ENCODE measurements at places on chromosomes 12 and 14.

- DNase-seq = no peak
Observed at GRCh38 chr12:59151243-59151642, 230.9 kb upstream of the LRIG3 start.

- DNase-seq = no peak
Observed at GRCh38 chr12:116482179-116482578, 77.0 kb upstream of the MAP1LC3B2 start.

DNA sequence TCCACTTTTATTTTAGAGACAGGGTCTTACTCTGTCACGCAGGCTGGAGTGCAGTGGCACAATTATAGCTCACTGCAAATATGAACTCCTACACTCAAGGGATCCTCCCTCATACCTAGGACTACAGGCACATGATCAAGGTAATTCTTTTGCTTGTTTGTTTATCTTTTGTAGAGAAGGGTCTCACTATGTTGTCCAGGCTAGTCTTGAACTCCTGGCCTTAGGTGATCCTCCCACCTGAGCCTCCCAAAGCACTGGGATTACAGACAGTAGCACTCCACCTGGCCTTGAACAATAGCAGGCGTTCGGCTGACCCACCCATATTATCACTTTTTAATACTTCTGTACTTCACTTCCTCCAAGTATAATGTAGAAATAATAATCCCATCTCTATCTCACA is 1.4 kb upstream of the RACGAP1 start:
- no peak for DNase-seq

DNA sequence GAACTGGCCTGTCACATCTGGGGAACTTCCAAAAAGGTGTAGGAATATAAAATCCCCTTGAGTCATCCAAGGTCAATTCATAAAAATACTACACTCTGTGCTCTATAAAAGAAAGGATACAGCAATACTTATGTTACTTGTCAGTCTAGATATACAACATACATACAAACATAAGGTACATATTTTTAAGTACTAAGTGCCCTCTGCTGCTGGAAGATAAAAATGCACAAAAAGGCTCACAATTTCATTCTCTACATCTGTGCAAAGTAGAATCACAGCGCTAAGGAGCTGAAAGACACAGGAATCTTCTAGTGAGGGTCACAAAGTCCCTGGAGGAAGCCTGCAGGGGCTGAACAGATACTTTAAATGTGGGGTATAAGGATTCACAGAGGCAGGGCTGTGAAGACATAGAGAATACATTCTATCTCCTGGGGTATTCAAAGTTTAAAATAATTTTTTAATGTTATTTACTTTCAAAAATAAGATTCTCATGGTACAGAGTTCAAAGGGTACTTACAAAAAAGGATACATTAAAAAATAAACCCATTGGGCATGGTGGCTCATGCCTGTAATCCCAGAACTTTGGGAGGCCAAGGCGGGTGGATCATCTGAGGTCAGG is 10.2 kb upstream of the GOLGA5 start:
- no peak for DNase-seq

GRCh38 chr12:20205854-20206253 is 162.5 kb upstream of the PDE3A start:
- no peak for DNase-seq

GRCh38 chr12:27564612-27565213 is 40.7 kb downstream of the PPFIBP1 start:
- DNase-seq = no peak

DNA sequence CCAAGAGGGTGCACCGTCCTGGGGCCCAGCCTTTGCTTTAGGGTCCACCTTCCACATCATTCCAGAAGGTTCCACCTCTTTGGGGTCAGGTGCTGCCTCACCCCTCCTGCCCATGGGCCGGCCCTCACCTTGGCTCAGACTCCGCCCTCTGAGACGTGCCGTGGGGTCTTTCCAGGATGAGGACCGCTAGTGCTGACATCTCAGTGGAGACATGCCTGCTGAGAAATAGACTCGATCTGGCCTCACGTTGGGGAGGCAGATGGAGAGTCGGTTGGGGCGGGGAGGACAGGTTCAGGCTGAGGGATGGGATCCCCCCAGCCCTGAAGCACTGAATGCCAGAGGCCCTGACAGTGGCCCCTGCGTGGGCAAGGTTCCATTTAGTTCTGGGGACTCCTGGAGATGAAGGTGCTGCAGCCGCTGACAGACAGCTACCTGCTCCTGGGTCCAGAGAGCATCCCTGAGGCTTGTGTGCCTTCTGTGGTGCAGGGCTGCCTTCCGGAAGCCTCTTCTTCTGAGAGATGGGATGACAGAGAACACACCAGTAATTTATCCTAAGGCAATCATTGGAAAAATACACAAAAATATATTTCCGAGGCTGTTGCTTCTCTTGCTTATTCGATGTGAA is 185.3 kb downstream of the KIF26A start:
- no peak for DNase-seq

DNA sequence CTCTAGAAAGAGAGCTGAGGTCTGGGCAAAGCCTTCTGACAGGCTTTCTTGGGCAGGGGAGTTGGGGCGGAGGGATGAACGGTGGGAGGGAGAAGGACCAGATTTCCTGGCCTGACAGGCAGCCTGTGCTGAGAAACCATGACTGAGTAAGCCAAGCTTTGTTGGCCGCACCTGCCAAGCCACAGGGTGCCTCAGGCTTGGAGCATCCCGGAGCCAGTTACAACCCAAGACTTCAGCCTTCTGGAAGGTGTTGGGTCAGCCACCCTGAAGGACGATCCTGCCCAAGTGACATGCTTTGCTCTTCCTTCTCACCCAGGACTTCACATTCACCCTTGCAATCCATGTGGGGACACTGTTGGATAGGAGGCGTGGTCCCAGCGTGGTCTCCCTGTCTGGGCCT is 21.0 kb upstream of the AQP2 start:
- no peak for DNase-seq

GRCh38 chr12:99224237-99224636 is 423.3 kb upstream of the GARIN6 start:
- DNase-seq = no peak

DNA sequence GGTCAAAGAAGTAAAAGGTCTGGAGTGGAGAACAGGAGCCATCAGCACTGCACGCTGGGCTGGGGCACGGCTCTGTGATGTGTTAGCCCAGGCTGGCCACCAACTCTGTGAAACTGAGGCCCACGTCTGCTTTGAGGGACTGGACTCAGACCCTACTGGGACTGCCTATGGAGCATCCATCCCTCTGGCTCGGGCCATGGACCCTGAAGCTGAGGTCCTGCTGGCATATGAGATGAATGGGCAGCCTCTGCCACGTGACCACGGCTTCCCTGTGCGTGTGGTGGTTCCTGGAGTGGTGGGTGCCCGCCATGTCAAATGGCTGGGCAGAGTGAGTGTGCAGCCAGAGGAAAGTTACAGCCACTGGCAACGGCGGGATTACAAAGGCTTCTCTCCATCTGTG is 7.1 kb downstream of the SUOX start:
- no peak for DNase-seq

- DNase-seq = no peak
Observed at GRCh38 chr12:130118181-130118580, 44.1 kb upstream of the FZD10 start.

DNA sequence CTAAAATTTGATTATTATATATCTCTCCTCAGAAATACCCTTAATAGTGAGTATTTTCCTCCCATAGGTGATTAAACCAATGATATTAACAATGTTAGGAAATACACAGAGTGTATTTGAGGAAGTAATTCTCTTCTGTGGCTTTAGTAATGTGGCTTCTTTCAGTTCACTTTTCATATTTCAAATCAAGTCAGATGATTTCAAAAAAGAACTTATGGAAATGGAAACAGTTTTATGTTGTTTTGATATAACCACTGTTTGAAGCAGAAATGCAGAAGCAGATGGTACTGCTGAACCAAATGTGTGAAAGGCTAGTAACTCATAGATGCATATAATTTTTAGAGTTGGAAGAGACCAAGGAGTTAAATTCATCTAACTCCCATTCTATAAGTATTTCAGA is 1.9 kb upstream of the GPR33 start:
- DNase-seq = no peak

- DNase-seq = no peak
Observed at GRCh38 chr14:69957986-69958385, 78.8 kb downstream of the SMOC1 start.

DNA sequence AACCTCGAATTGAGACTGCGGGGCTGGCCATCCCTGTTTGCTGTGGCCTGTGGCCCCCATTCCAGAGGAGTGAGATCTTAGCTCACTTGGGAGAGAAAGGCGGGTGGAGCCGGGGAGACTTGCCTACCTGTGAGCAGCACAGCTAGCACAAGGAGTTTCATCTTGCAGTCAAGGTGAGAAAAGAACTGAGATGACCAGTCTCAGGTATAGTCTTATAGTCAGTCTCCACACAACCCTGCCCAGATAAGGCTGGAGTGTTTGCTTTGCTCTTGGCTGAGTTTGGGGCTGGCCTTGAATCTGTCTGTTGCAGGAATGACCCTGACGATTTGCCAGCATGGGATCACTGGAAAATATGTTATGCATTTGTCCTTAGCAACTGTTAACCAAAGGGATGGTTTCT is at the start of gene PLA2G1B:
TSS of gene PLA2G1B (minus strand) at position 187 of the 400 bp plus-strand sequence. CDS start at position 161, 26 bp downstream.
- DNase-seq = no peak

- no peak for DNase-seq
Observed at GRCh38 chr12:111275308-111275707, 93.6 kb downstream of the PHETA1 start.

- DNase-seq = no peak
Observed at GRCh38 chr14:99884834-99885648, 91.8 kb downstream of the EML1 start.

DNA sequence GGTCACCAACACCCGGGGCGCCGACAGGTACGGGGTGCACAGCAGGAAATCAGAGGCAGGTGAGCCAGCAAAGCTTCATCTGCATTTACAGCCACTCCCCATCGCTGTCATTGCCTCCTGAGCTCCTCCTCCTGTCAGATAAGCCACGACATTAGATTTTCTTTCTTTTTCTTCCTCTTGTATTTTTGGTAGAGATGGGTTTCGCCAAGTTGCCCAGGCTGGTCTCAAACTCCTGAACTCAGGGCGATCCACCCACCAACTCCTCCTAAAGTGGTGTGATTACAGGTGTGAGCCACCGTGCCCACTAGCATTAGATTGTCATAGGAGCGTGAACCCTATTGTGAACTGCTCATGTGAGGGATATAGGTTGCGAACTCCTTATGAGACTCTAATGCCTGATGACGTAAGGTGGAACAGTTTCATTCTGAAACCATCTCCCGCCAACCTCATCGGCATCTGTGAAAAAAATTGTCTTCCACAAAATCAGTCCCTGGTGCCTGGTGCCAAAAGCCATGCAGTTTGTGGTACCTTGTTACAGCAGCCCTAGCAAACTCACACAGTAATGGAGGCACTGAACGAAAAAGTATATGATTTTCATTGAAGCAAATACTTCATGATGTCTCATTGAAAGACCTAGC is 1.5 kb downstream of the STYK1 start:
- DNase-seq = no peak

- DNase-seq = no peak
Observed at GRCh38 chr12:991350-992333, 619 bp downstream of the ERC1 start.

DNA sequence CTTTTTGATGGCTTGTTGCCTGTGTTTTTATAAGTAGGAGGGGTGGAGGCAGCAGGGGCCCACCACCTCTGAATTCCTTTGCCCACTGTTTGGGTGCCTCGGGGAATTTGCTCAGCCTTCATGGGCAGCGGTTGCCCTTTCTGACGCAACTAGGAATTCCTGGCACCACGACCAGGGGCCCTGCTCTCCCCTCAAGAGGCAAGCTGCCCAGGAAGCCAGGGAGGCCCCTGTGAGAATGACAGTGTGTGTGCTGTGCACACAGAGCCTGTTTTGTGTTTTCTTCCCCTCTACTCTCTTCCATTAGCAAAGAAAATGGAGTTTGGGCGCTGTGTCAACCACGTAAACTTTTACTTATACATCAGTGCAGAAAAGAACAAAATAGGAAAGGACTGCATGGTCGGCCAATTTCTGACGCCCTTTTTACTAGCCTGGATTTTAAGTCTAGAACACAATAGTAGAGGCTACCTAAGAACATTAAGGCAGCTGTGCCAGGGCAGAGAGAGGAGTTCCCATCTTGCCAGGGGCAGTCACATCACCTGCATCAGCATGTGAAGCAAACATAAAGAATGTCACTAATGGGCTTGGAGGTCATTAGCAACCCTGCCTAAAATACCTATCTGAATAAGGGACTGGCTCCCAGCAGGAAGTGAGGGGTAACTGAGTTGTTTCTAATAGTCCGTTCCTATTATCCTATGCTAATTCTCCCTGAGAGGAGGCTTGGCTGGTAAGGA is 17.9 kb upstream of the PTGR2 start:
- no peak for DNase-seq

GRCh38 chr12:40829738-40830144 is 137.5 kb downstream of the CNTN1 start:
- no peak for DNase-seq

DNA sequence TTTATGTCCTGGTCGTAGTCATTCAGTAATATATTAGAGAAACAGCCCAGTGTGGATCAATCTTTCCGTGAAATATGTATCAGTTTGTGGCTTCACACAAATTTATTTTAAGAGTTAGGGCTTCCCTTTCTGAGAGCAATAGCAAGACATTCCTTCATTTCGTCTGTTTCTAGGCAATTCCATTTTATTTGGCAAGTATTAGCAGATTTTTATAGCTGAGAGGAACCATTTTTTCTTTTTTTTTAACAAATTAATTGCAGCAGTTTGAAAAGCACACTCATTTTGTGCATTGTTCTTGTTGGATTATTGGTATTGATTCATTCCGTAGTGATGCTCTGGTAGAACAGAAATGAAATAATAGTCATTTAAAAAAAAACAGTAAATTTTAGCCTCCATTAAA is 132.9 kb downstream of the SRGAP1 start:
- no peak for DNase-seq

- DNase-seq = no peak
Observed at GRCh38 chr12:13135371-13136178, 32.1 kb upstream of the GSG1 start.

GRCh38 chr12:75561921-75562320 is 50.5 kb upstream of the KRR1 start:
- no peak for DNase-seq

- no peak for DNase-seq
Observed at GRCh38 chr12:112261559-112261958, 120.7 kb downstream of the HECTD4 start.

DNA sequence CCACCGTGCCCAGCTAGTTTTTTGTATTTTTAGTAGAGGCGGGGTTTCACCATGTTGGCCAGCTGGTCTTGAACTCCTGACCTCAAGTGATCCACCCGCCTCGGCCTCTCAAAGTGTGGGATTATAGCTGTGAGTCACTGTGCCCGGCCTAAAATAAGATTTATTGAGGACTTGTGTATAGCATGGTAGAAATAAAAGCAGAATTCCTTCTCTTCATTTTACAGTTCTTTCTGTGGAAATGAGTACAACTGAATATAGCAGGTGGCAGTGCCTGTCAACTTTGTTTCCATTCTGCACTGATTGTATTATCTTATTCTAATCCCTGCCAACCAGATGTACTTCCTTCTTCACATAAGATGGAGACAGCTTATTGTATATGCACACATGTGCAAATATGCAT is 41.0 kb downstream of the DIP2B start:
- no peak for DNase-seq

DNA sequence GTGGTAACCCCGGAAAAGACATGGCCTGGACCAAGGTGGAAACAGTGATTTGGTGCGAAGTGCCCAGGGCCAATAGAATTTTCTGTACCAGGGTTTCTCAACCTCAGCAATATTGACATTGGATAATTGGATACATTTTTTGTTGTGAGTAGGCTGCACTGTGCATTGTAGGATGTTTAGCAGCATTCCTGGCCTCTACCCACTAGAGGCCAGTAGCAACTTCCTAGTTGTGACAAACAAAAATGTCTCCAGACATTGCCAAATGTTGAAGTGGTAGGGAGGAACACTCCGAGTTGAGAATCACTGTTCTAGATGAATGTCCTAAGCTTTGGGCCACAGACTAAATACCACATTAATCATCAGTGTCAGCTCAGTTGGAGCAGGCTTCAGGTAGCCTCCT is 6.2 kb upstream of the CGRRF1 start:
- no peak for DNase-seq

All from activated T-cell treated with anti-CD3 and anti-CD28 coated beads for 1 hour (primary cell).